NCI-H187 (cell line): ENCODE measurements at places on chromosomes 2 and 18.

DNA sequence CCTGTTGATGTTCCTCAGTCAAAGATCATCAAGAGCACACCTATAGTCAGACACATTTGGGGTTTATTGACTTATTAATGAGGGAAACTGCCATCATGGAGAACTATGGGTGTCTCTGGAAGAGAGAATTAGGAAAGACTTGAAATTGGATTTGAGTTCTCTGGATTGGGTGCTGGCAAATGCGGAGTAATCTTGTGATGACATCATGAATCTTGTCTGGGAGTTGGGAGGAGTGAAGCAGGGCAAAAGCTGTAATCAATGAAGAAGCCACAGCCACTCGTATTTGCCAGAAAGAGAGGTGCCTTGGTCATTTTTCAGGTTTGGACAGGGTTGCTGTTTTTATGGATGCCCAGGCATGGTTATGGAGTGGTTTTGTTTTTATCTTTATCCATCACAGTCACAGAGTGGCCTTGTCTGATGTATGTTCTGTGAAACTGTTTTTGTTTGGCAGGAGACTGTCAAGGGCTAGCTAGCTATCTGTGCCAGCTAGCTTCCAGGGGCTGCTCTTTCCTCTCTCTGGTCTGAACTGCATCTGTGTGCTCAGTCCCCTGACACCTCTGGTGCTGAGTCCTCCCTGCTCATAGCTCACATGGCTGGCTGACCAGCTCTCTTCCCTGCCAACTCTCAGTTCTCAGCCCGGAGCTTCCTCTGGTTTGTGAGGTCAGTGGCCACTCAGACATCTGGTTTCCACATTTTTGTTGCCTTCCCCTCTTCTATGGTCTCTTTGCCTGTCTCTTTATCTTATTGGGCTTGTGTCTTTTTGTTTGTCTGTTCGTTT is 193.4 kb upstream of the RMP24 start:
- DNase-seq = no peak

GRCh38 chr2:180707884-180708205 is 272.6 kb upstream of the UBE2E3 start:
- DNase-seq = no peak

DNA sequence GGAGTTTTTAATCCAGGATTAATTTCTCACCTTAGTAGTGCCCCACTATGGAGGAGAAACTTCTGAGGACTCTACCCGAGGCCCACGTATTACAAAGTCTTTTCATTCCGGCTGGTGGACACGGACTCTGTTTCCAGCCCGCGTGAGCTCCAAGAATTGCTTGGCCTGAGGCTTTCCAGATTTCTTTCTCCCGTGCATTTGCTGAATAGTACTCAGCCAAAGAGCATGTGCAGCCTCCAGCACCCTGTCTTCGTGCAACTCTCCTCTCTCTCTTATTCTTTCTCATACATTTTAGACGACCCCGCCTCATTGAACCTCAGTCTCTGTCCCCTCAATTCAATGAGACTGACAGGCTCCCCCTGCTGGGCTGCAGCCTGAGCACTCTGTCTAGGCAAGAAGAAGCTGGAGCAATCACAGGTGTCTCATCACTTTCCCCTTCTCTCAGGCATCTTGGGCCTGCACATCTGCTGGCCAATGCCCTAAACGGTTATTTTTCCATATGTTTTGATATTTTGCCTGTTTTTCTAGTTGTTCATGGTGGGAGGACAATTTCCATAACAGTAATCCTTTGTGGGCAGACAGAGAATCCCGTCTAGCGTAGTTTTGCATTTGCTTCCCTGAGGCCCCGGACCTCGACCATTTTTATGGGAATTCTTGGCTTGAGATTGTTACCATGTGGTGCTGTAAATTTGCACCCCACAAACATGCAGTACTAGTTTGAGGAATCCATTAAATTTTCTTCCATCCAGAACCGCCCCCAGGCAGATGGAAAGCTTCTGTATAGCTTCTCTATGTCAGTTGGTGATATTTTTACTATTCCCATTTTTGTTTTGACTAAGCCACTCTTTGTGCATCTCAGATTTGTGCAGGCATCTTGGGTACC is 50.1 kb upstream of the LPIN2 start:
- DNase-seq = no peak

DNA sequence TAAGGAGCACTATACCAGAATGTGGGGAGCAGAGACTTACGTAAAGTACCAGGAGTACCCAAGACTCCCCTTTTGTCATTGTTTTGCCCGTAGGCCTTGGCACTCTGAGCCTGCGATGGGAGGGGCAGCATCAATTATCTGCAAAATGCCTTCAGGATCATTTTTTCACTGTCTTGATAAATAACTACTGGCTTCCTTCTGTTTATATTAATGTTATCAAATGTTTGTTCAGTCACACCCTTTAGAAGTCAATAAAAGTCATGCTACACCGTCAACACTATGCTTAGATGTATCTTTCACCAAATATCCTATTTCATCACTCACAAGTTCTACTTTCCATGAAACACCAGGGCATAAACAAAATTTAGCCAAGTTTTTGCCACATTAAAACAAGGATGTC is 116.3 kb downstream of the FSIP2 start:
- no peak for DNase-seq

DNA sequence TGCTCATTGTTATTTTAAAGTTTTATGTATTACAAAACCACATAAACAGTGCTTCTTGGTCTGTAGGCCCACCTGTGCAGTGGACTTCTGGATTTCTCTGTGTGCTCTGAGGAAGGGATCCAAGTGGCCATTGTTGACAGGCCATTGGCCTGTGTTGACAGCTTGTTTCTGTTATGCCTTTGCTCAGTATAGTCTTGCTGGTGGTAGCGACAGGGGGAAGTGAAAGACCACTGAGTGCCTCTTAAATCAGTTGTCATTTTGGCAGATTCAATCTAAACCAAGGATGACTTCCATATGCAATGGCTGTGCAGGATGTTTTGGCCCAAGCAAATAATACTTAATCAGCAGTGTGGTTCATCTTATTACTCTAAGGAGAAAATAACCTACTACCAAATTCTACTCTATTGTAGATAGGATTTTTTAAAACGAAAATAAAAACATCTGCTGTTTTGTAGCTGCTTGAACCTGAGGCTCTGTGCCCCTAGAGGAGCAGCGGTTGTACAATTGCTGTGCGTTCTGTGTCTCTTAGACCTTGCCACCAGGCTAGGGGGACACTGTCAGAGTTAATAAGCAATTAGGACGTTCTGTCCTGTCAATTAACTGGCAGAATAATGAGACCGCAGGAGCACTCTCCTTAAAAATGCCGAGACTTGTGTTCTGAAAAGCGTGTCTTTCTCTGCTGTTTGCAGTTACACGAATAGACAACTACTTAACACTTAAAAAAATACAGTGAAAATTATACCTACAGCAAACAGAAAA is 108.2 kb downstream of the RHBDD1 start:
- DNase-seq = no peak

GRCh38 chr2:84441036-84441435 is 18.0 kb downstream of the SUCLG1 start:
- no peak for DNase-seq

DNA sequence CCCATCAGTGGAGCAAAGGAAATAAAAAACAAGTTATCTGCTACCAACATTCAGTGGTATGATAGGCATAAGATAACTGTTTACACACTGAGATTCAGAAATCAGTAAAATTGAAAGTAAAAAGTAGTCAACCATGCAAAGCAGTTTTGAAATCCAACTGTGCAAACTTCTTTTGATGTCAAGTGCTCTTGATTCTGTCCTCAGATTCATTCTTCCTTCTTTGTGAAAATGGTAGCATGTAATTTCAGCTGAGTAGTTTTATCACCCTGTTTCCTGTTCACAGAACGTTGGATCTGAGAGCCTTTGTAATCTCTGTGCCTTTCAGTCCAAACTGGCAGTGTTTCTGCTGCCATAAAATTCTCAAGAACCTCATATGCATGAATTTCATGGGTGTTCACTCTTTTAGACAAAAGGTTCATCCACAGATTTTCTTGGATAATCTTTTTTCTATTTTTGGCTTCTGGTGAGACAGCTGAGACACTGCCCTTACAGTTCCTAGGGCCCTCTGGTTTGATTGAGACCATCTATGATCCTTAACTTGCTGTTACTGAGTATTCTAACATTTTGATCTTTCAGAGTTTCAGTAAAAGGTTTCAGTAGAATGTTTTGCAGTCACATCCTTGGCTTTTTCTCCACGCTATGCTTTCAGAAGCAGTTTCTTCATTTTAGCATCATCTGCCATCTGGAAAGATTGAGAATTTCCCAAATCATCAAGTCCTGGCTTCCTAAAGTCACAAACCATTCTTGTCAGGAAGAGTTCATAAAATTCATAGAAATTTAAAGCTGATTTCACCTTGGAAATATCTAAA is 272.3 kb upstream of the EPHA4 start:
- peak; percentile 44 for DNase-seq

- no peak for DNase-seq
These were observed 12.3 kb downstream of the MERTK start for GRCh38 chr2:111910609-111911277.

DNA sequence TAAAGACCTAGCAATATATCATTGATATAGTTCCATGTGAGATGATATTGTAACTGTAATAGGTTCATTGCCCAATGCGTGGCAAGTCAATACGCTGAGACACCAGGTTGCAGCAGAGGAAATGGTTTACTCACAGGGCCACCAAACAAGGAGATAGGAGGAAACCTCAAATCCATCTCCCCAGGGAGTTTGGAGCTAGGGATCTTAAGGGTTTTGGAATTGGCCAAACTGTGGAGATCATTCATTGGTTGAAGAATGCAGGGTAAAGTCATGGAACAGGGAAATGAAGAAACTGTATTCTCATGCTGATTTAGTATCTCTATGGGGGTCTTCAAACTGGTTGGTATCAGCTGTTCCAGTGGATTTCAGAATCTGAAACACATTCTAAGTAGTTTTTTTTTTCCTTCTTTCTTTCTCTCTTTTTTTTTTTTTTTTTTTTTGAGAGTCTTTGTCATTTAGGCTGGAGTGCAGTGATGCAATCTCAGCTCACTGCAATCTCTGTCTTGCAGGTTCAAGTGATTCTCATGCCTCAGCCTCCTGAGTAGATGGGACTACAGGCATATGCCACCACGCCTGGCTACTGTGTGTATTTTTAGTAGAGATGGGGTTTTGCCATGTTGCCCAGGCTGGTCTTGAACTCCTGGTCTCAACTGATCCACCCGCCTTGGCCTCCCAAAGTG is 30.7 kb upstream of the PPM1B start:
- DNase-seq = no peak

DNA sequence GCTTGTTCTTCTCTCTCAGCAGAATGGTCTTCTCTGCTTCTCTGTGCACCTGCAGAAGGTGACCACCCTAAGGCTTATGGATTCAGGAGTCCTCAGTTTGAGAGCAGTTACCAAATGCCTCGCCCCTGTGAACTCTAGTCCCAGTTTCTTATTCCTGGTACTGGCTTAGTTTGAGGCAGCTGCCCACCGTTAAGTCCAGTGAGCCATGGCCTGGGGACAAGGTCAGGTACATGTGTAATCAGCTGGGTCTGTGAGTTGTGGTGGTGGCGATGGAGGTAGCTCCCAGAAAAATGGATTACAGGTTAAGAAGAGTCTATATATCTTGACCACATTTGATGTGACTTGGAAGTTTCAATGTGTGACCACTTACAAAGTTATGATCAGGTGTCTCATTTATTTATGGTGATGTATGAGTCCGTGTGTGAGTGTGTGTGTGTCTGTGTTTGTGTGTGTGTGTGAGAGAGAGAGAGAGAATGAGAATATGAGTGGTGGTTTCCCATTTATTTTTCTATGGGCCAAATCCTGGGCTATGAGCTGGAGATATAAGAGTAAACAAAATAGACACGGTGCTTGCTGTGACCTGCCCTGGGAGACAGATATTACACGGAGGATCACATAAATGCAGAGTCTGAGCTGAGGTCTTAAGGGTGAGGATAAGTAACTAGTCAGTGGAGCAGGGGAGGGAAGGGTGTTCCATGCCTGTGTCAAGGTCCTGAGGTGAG is 13.0 kb upstream of the IL1RN start:
- DNase-seq = no peak

GRCh38 chr2:34652636-34653035 is 1053.5 kb upstream of the FAM98A start:
- no peak for DNase-seq

GRCh38 chr2:190113000-190113399 is 50.5 kb upstream of the MSTN start:
- DNase-seq = no peak

DNA sequence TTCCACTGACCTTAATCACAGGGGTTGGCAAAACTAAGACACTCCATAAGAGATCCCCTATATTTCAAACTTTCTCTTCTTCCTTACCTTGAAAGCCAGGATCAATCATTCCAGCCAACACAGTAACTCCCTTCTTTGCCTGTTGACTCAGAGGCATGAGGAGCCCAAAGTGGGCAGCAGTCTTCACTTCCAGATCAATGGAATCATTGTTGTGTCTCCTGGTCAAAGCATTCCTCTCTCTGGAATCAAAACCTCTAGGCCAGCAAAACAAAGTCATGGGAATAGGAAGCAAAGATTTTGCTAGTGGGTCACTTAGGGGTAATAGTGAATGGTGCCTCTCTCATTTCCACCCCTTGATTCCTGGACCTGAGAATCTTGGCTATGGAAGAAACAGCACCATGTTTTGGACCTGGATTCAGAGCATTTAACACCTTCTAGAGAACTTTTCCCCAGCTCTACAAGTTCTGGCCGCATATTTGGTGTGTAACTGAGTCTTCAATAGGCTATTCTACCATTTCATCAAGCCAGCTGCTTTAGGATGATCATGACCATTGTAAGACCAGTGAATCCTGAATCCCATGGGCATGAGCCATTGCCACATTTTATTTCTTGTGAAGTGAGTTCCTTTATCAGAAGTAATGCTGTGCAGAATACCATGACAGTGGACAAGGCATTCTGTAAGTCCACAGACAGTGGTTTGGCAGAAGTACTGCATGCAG is 65.7 kb upstream of the SERPINE2 start:
- DNase-seq = no peak

DNA sequence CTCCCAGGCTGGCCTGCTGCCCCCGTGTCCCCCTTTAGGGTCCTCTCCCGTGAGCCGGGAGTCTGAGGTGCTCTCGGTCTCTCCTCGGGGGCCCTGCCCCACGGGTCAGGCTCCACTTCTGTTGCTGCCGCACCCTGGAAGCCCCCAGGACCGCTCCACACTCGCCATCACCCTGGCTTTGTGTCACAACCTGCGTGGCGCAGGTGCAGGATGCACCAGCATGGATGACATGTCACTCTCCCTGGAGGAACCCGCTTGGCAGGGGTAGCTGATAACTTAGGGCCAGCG is 10.8 kb upstream of the ARHGEF4 start:
- no peak for DNase-seq

DNA sequence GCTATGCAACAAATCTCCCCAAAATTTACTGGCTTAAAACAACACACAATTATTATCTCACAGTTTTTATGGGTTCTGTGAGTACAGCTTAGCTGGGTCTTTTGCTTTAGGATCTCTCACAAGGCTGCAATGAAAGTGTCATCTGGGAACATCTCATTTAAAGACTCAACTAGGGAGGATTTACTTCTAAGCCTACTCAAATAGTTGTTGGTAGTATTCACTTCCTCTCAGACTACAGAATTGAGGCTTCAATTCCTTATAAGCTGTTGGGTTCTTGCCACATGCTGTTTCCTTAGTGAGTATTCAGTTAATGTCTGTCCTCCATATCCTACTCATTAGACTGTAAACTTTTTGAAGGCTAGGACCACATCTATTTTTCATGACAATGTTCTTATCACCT is 72.3 kb downstream of the MDH1 start:
- no peak for DNase-seq
